ENCODE measurements at places on chromosomes 1 and 21.

DNA sequence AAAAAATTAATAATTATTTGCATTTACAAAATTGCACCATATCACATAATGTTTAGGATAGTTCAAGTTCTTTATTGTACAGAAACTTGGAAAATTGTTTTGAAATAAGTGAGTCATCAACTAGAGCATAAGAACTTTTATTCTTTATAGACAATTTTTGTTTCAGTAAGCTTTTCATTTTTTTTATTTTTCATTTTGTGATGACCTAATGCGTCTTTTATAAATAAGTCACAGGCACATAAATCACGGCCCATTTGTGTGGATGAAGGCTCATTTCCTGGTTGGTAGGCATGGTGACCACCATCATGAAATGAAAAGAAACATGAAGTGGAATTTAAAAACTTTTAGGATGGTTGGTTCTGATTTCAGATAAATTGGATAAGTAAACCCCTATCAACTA, 39.3 kb downstream of the SPAG17 start:
- no peak for DNase-seq

- DNase-seq: no peak
These were observed 55.2 kb downstream of the IRF2BP2 start for GRCh38 chr1:234554698-234555311.

GRCh38 chr1:30816211-30817076, 58.9 kb upstream of the LAPTM5 start:
- DNase-seq: no peak

- no peak for DNase-seq
These were observed 150.6 kb downstream of the RHOU start for GRCh38 chr1:228885845-228886244.

DNA sequence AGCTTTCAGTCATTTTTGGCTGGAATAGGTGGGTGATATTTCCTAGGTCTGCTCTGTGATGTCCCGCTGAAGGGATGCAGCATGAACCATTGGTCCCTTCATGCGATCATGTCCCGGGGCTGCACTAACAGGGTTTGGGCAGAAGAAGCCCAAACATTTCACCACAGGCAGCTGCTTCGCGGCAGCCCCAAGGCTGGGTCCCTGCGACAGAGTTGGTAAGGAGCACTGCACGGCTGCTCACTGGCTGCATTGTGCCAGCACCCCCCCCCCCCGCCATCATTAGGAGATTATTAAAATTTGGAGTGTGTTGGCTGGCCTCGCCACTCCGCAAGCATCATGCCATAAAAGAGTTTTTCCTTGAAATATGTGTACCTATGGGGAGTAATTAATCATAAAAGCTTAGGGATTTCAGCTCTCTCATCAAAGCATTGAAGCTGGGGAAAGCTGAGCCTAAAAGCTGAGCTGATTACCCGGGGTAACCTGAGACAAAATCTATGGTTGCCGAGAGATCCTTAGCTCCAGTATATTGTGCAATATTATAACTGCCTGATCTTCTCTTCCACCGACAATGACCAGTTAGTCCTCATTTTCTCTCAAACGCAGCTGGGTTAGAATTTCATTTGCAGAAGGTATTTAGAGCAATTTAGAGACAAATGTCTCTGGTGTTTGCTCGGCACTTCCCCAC, 62.5 kb downstream of the PEX14 start:
- no peak for DNase-seq

- DNase-seq: no peak
These were observed 130.4 kb downstream of the ATP1B1 start for GRCh38 chr1:169236880-169237279.

DNA sequence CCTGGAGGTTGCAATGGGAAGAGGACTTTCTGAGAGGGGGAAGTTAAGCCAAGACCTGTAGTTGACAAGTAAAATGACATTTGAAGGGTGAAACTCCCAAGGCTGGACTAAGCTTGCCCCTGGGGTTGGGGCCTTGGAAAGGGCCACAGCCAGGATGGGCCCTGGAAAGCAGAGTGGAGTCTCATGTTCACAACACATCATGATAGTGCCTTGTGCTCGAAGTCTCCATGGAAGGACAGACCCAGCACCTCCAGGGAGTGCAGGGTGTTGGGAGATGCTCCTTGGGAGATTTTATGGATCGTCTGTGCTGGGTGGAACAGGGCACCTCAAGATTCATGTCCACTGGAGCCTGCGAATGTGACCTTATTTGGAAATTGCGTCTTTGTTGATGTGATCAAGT, 55.6 kb upstream of the ACTRT2 start:
- DNase-seq: no peak

- no peak for DNase-seq
These were observed 16.9 kb downstream of the SLC35A3 start for GRCh38 chr1:99986656-99987225.

GRCh38 chr1:78718566-78718965, 68.9 kb downstream of the IFI44 start:
- no peak for DNase-seq

DNA sequence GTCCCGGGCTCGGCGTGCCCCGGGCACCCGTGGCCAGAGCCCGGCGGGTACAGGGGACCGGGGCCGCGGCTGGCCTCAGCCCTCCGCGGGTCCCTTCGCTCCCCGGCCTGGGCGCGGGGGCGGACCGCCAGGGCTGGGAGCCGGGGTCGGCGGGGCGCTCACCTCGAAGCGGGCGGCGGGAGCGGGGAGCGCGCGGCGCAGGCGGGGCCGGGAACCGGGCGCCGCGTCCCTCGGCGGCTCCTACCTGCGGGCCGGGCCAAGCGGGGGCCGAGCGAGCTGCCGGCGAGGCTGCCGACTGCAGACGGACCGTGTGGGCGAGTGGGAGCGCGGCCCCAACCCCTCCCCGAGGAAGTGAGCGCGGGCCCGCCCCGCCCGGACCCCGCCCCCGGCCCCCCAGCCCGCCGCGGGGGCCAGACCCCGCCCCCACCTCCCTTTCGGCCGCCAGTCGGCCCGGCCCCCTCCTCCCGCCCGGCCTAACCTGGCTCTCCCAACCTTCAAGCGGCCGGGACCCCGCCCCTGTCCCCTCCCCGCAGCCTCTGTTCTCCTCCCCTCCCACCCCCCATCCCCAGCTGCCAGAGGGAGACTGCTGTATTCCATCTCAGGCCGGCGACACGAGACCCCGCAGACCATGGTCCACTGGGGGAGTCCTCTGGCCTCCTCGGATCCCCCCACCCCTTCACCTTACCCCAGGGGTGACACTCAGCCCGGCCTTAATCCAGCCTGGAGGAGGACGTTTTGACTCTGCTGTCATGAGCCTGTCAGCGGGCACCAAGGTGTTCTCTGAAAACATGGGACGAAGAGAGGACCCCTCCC, at the start of gene FHL3:
TSS of gene FHL3 (minus strand) at position 320 of the 813 bp plus-strand sequence. CDS start 6,102 bp downstream, outside the sequence.
- DNase-seq: peak; percentile 39

- no peak for DNase-seq
These were observed 72.2 kb downstream of the C21orf91 start for GRCh38 chr21:17746920-17747319.

DNA sequence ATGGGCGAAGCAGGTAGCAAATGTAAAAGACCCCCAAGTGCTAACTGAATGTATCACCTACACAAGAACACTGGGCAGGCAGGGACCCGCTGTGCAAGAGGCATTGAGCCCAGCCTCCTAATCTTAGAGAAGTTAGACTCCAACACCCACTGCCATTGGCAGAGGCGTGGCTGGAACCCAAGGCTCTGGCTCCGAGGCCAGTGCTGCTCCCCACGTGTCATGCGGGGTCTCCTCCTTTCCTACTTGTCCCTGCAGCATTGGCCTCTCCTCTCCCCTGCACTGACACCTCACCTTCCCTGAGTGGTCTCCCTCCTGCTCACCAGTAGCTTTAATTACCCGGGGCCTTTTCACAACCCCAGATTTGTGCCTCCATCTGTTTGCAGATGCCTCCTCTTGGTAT, 107.0 kb downstream of the GALNT2 start:
- DNase-seq: no peak

DNA sequence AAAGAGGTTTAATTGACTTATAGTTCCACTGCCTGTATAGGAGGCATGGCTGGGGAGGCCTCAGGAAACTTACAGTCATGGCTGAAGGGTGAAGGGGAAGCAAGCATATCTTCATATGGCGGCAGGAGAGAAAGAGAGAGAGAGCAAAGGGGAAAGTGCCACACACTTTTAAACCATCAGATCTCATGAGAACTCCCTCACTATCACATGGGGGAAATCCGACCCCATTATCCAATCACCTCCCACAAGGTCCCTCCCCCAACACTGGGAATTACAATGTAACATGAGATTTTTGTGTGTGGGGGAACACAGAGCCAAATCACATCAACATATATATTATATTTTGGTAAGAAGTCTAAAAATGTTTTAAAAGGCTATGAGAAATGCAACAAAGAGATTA, 27.2 kb downstream of the FABP3 start:
- DNase-seq: no peak

GRCh38 chr1:95850763-95851162, 616.8 kb downstream of the RWDD3 start:
- DNase-seq: no peak

GRCh38 chr1:222043444-222044292, 301.8 kb upstream of the DUSP10 start:
- no peak for DNase-seq

- no peak for DNase-seq
These were observed 96.9 kb downstream of the KCNH1 start for GRCh38 chr1:211037095-211037494.

DNA sequence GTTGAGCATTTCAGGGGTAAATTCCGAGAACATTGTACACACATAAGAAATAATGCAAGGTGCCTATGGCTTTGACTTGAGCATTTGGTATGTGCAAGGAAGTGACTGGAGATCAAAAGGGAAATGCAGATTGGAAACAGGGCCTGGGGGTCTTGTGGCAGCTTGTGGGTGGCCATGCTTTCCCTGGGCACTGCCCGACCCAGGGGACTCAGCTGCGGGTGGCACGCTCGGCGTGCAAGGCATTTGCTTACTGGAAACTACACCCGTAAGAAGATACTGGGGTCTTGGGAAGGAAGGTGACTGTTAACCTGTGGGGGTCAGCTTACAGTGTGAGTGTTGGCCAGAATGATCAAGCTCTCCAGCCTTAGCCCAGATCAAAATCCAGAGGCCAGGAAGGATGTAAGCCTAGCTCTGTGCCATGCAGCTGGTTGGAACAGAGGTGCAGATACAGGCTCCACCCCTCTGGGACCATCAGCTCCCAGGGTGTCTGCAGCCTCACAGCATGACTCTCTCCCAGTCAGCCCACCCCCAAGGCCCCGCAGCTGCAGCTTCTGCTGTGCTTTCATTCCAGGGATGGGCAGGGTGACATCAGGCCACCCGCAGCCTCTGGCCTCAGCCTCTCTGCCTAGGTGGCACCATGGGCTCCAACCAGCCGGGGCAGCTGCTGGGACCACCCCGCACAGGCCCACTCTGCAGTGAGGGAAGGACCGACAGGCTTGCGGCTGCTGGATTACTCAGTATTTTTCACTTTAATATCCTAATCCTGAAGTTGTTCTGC, 55.1 kb downstream of the KIF26B start:
- DNase-seq: no peak

GRCh38 chr1:178694923-178695525, 30.0 kb upstream of the RALGPS2 start:
- DNase-seq: no peak

GRCh38 chr1:41890825-41891198, 27.9 kb downstream of the HIVEP3 start:
- DNase-seq: no peak

DNA sequence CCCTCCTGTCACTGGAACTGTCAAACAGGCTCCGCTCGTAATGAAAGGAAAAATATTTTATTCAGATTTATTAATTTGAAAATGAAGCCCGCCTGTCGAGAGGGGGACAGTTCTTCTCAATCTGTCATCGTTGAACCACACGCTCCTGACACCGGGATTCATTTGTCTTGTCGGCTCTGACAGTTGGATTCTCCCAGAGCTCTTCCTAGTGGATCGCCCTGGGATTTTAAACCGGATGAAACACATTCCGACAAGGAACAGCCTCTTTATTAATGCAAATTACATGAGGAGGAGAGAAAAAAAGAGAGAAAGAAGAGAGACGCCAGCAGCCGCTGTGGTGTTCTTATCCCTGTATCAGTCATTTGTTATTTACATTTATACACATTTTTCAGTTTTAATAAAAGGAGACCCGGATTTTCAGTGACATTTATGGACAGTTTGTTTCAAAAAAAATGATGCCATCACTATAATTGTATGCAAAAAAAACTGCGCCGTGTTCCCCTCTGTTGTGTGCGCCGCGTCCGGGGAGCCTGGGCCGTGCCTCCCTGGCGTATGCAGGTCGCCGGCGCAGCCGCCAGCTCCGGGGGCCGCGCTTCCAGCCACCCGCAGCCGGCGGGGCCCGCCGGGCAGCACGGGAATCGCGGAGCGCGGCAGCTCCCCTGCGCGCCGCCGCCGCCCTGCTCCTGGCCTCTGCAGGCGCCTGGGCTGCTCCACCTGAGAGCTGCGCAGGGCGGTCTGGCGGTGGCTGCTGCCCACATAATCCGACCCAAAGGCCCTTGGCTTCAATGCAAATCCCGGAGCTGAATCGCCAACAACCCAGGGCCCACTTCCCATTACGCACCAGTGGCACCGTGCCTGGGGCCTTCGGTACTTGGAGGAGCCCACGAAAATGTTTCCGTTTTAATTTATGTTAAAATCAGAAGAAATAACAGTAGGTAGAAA, 237.9 kb upstream of the PBX1 start:
- no peak for DNase-seq

- DNase-seq: no peak
These were observed 176.1 kb downstream of the CACNA1E start for GRCh38 chr1:181659321-181659957.

GRCh38 chr1:225999912-226000337, 782 bp upstream of the SDE2 start:
- no peak for DNase-seq

- DNase-seq: no peak
These were observed 11.5 kb downstream of the FCRL5 start for GRCh38 chr1:157540852-157541251.

DNA sequence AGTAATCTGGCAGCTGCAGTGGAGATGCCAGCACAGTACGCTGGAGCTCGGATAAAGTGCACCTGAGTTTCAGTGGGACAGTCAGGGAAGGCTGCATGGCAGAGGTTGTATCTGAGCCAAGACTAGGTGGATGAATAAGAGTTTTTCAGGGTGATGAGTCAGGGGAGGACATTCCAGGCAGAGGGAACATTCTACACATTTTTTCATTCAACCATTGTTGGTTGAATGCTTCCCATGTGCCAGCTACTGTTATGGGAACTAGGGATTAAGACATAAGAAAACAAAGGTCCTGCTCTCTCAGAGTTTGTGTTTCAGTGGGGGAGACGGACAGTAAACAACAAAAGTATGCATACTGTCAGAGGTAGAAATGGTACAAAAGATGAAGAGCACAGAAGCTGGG, 5.2 kb downstream of the LEPR start:
- no peak for DNase-seq

GRCh38 chr1:186618401-186619170, 61.6 kb downstream of the PTGS2 start:
- DNase-seq: no peak

- no peak for DNase-seq
These were observed 186.5 kb downstream of the DYRK1A start for GRCh38 chr21:37553078-37553481.

GRCh38 chr1:48697066-48697707, 79.5 kb downstream of the BEND5 start:
- DNase-seq: peak; percentile 31

DNA sequence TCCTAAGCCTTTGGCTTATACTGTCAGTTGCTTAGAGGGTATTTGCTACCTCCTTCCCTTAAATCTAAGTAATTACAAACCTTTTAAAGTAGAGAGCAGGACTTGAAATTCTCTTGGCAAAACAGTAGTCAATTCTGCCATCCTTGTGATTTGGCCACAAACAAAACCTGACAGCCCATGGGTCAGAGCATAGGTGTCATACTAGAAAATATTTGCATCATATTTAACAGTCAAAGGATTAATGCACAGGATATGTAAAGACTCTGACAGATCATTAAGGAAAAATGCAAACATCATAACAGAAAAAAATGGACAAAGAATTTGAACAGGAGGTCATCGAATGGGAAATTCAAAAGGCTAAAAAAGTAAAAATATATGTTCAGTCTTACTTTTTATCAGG, 50.5 kb downstream of the ZFYVE9 start:
- no peak for DNase-seq

Measured in activated T-cell treated with anti-CD3 and anti-CD28 coated beads, Interleukin-2, amount 50 U/mL, for 4 hours (primary cell).